Left colon (tissue), 2 donors: ENCODE measurements at places on chromosomes 1 and 21. TPM values are rescaled to one million over a fixed set of nuclear protein-coding genes. Genes with fewer than 3 reads are reported as not detected.

GRCh38 chr1:8409106-8409505 is 91.2 kb downstream of the SLC45A1 start:
- DNase-seq, result no peak

Gene GPR25
- 0.64 TPM for total RNA-seq

Gene SEMA4A
- 6.5 TPM for total RNA-seq

Gene CD1B
- total RNA-seq, result not detected

DNA sequence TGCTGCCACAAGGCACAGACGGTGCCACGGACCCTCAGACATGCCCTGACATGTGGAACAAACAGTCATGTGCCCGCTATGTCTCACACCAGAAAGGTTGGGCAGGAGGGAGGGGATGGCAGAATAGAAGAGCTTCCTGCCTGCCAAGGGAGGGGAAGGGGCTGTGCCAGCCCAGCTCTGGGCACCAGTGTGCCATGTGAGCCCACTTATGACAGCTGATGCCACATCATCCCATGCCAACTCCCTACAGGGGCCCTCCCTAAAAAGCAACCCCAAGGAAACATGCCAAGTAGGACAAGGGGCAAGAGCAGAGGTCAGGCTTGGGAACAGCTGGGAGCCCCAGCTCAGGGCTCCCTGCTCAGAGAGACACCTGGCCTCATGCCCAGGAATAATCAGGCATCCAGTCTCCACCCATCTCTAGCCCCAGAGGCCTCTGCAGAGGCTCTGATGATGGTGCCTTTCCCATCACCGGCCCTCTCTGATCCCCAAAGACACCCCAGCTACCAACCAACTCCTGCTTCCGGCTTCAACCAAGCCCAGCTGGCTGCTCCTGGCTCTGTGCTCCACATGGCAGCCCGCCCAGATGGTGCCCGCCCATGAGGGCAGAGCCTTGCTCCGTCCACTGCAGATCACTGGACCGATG is 10.3 kb downstream of the ADGRB2 start:
- peak; percentile 81 for DNase-seq

Gene TIAM1
- total RNA-seq, result 6.4 TPM

Gene CNTN2
- total RNA-seq, result 0.64 TPM

DNA sequence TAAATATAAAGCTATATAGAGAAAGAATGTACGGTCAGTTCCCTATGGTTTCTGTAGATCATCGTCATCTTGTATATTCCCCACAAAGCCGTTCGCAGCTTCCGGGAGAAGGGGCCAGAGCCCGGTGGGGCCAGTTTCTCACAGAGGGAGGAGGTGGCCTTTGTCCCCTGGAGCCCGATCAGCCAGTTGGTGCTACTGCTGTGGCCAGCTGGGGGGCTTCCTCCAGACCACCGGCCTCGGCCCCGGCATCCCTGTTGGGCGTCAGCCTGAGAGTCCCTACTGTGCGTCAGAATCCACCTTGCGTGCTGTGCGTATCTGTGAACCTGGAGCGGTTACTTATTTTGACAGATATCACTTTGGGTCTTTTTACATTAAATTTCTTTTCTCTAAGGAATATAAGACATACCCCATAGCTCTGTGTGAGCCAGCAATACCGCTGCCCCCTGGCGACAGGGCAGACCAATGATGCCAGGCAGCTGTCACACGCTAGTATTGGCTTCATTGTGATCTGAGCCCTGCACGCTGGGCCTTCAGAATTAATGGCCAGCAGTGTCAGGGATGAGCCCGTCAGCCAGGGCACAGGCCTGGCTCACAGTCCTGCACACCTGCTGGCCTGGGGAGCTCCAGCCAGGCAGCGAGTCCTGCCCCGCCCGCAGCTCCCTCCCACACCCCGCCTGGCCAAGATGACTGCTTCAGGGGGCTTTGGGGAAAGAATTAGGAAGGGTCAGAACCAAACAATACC is 145.9 kb downstream of the PGBD5 start:
- DNase-seq, result no peak

DNA sequence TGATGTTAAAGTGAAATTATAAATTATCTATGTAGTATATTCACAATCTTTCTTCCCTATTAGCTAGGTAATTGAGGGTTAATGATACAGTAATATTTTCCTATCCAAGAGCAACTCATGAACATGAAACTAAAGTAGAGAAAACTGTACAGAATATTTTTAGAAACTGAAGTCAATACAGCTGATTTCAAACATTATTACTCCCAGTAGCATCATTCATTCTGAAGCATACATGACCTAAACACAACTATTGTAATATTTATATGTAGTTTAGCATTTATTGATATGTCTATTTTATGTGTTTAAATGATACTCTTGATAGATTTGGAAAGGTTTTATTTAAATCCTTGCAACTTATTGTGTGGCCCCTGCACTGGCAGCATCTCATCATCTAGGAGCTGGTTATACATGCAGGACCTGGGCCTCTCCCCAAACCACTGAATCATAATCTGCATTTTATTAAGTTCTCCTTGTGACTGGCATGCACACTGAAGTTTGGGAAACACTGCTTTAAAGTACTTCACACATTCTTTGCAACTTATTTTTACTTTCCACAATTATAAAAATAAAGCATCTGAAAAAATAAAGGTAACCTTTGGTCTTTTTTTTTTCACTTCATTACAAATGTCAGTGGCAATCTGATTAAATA is 199.9 kb downstream of the LRRC40 start:
- no peak for DNase-seq

GRCh38 chr1:175206687-175207086 is 14.1 kb upstream of the KIAA0040 start:
- DNase-seq, result no peak

GRCh38 chr1:5570931-5571330 is 421.3 kb downstream of the NPHP4 start:
- no peak for DNase-seq

Gene ETV3L
- not detected for total RNA-seq

- DNase-seq, result no peak
These were observed 201.0 kb upstream of the PTBP2 start for GRCh38 chr1:96520579-96520947.

Gene ENO1
- 601 TPM for total RNA-seq

Gene DNASE2B
- 0.70 TPM for total RNA-seq

- no peak for DNase-seq
These were observed 60.5 kb downstream of the TAS1R2 start for GRCh38 chr1:18798946-18799345.

DNA sequence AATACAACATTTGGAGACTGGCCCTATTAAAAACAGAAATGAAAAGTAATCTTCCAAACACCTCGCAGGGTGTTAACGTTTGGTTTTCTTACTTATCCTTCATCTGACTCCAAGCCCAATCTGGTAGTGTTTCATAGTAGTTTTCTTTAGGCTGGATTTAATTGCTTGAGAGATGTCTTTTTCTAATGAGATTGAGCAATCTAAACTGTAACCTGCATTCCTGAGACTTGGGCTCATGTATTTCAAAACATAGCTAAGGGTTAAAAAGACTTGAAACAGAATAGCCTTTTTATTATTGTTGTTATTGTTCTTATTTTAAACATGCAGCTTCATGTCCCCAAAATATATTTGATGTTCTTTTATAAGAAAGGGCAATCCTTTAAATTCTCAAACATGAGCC is 278.9 kb downstream of the TGFB2 start:
- no peak for DNase-seq

- DNase-seq, result no peak
These were observed 2.7 kb downstream of the DDX20 start for GRCh38 chr1:111758373-111758772.

DNA sequence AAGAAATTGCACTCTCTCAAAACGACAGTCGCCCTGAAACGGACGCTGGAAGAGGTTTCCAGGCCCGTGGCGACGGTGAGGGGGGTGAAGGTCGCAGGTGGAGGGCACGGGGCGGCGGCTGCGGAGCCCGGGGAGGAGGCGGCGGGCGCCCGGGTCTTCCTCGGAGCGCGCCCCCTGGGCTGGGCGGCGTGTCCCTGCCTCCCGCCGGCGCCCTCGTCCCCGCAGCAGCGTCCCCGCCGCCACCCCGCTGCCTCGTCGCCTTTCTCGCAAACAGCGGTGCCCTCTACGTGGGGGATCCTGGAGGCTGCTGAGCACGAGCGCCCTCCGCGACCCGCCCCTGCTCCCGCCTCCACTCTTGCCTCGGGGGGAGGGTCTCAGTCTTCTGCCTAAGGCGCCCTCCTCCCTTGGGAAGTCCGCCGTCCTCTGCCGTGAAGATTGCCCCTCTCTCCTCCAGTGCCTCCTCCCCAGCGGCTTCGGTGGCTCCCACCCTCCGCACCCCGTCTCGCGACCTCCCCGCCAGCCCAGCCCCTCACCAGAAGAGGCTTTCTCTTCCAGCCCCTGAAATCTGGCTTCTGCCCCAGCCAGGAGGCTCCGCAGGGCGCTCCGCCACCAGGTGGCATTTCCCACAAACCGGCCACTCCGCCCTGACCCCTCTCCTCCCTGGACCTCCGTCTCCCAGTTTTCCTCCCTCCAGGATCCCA is 227.4 kb downstream of the SDCCAG8 start:
- no peak for DNase-seq

GRCh38 chr1:53376041-53376461 is 48.2 kb upstream of the LRP8 start:
- DNase-seq, result no peak

DNA sequence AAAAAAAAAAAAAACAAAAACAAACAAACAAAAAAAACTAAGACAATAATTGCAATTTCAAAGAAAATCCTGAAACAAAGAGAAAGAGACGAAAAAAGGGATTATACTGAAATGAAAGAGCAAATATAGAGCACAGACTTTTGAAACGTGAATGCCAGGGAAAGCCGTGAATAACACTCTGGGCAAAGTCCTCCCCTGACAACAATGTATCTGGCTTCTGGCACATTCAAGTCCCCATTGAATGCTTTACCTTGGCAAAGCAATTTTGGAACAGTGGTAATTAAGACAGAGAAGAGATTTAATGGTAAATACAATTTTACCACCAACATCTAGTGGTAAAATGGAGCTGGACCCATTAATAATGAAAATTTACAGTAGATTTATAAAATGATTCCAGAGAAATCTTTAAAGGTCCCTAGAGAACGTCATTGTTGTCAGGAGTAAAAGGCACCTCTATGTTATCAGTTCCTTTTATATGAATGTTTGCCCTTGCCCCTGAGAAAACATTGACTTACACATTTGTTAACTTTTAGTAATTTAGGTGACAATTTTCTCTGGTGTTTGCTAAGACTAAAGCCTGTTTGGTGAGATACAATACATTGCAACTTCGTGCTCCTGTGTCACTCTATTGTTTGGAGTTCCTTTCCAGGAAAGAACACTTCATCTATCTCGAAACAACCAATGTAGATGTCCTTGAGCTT is 89.7 kb downstream of the GREM2 start:
- DNase-seq, result no peak

- no peak for DNase-seq
These were observed 36.2 kb upstream of the ZNF362 start for GRCh38 chr1:33219886-33220661.

Gene TDRD10
- total RNA-seq, result 0.70 TPM

GRCh38 chr1:224333309-224333926 is 3.4 kb upstream of the NVL start:
- DNase-seq, result no peak

Gene TCHH
- total RNA-seq, result 0.06 TPM

DNA sequence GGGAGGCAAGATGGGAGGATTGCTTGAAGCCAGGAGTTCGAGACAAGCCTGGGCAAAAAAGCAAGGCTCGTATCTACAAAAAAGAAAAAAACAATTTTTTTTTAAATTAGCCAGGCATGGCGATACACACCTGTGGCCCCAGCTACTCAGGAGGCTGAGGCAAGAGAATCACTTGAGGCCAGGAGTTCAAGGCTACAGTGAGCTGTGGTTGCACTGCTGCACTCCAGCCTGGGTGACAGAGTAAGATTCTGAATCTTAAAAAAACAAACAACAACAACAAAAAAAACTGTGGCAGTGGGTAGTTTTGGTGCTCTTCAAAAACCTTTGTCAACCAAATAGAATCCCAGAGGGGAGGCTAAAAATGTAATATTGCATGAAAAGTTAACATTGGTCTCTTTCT is 734 bp downstream of the PTPN22 start:
- no peak for DNase-seq

DNA sequence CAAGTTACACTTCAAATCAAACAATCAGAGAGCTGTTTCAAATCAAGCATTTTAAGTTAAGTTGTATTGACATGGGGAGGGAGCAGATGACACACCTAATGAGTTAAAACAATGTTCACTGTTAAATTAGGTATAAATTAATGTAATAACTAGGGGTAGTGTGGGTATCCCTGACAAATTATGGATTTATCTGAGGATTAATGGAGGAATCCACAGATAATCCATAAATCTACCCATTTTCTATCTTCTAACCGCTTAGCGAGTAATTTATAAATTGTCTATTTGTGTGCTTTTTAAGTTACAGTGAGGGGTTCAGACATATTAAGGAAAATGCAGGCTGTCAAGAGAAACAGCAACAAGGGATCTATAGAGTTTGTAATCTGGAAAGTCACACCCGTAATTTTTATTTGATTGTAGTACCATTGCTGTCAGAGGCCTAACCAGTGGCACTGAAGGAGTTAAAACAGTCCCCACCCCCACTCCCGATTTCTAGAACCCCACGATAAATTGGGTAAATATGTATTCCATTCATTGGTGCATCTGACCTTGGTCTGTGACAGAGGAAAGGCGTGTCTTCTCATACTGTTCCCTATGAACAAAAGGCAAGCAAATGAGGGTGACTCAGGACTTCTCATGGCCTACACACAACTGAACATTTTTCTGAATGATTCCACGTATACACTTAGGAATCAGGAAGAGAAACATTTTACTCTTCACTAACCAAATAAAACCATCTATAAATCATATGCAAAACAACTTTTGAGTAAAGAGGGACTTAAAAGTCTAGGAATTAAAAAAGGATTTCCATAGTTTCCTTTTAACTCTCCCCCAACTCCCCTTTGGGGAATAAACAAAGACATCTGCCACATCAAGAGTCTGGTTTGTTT is 7.4 kb downstream of the IRF2BP2 start:
- peak; percentile 66 for DNase-seq

Gene ZNF695
- total RNA-seq, result 1.1 TPM

GRCh38 chr1:59004755-59005154 is 220.9 kb upstream of the JUN start:
- no peak for DNase-seq

DNA sequence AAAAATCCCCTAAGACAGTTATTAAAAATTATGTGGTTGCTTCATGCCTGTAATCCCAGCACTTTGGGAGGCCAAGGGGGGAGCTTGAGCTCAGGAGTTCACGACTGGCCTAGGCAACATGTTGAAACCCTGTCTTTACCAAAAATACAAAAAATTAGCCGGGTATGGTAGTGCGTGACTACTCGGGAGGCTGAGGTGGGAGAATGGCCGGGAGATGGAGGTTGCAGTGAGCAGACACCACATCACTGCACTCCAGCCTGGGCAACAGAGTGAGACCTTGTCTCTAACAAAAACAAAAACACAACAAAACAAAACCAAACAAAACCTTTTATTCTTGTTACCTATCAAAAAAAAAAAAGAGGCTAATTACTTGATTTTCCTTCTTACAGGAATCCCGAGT is 2.1 kb downstream of the ELK4 start:
- DNase-seq, result no peak

- no peak for DNase-seq
These were observed 17.7 kb downstream of the NMNAT1 start for GRCh38 chr1:9960706-9961562.

Gene CLEC20A
- total RNA-seq, result not detected
